ENCODE measurements at places on chromosomes 6 and 20. TPM values are rescaled to one million over a fixed set of nuclear protein-coding genes. Genes with fewer than 3 reads are reported as not detected.

Gene PBOV1
- not detected for total RNA-seq

Gene GJA10
- total RNA-seq: not detected

Gene SNAP91
- total RNA-seq: not detected

Gene STMND1
- not detected for total RNA-seq

Gene UBR2
- total RNA-seq: 27.6 TPM

Gene FOXC1
- total RNA-seq: 36.5 TPM

Gene DEFB132
- total RNA-seq: not detected

Gene SPATA25
- total RNA-seq: 1.4 TPM

Gene WFDC12
- not detected for total RNA-seq
